ENCODE measurements at places on chromosomes 12 and 14. TPM values are rescaled to one million over a fixed set of nuclear protein-coding genes. Genes with fewer than 3 reads are reported as not detected.

Gene REC8
- 4.1 TPM for total RNA-seq

Gene MANSC4
- total RNA-seq, result not detected

Gene C12orf50
- total RNA-seq, result not detected

Gene ABCD2
- total RNA-seq, result not detected

Gene IFNG-AS1
- not detected for total RNA-seq

Gene ATP6V1D
- 78.9 TPM for total RNA-seq

Gene PPM1H
- 3.9 TPM for total RNA-seq

Gene RNFT2
- total RNA-seq, result 2.6 TPM

Gene KRT1
- total RNA-seq, result not detected

Gene SLCO1B1
- total RNA-seq, result not detected

Gene CLIP1
- total RNA-seq, result 59.2 TPM

Gene KERA
- not detected for total RNA-seq

Gene STYK1
- 21.8 TPM for total RNA-seq

Gene TMEM132D
- not detected for total RNA-seq

Gene CHGA
- not detected for total RNA-seq

Gene OSGEP
- total RNA-seq, result 42.6 TPM

Gene OR4N2
- not detected for total RNA-seq

Gene ARL1
- total RNA-seq, result 92.5 TPM

Gene KRT6C
- 0.07 TPM for total RNA-seq

Gene BEST3
- 0.07 TPM for total RNA-seq
